ENCODE measurements at places on chromosomes 11 and 22. TPM values are rescaled to one million over a fixed set of nuclear protein-coding genes. Genes with fewer than 3 reads are reported as not detected.

ADAMTS15 gene
- total RNA-seq: 0.78 TPM

CARD10 gene
- 1.9 TPM for total RNA-seq

LMO2 gene
- 81.7 TPM for total RNA-seq

FKBP2 gene
- 76.1 TPM for total RNA-seq

KCNE3 gene
- total RNA-seq: 0.30 TPM

KRTAP5-8 gene
- 0.60 TPM for total RNA-seq
